ENCODE measurements at places on chromosomes 1 and 21. TPM values are rescaled to one million over a fixed set of nuclear protein-coding genes. Genes with fewer than 3 reads are reported as not detected.

- DNase-seq = peak; percentile 89
These were observed 17.4 kb downstream of the TNFRSF1B start for GRCh38 chr1:12184008-12184681.

Gene RHEX
- total RNA-seq = 0.16 TPM

- DNase-seq = peak; percentile 71
These were observed 63.3 kb upstream of the LRRC8D start for GRCh38 chr1:89757532-89757931.

Gene CCDC27
- not detected for total RNA-seq

- no peak for DNase-seq
These were observed 4.6 kb downstream of the MATN1 start for GRCh38 chr1:30718636-30719405.
